ENCODE measurements at places on chromosomes 11 and 22. TPM values are rescaled to one million over a fixed set of nuclear protein-coding genes. Genes with fewer than 3 reads are reported as not detected.

SAA4 gene
- polyA plus RNA-seq = not detected

EIF4ENIF1 gene
- 8.1 TPM for polyA plus RNA-seq

GTSE1 gene
- 9.1 TPM for polyA plus RNA-seq

BBOX1 gene
- polyA plus RNA-seq = 2.1 TPM

OR4B1 gene
- not detected for polyA plus RNA-seq

UBASH3B gene
- 0.89 TPM for polyA plus RNA-seq

GRCh38 chr11:66860449-66860831 is 3.6 kb downstream of the LRFN4 start:
- no peak for DNase-seq

DNA sequence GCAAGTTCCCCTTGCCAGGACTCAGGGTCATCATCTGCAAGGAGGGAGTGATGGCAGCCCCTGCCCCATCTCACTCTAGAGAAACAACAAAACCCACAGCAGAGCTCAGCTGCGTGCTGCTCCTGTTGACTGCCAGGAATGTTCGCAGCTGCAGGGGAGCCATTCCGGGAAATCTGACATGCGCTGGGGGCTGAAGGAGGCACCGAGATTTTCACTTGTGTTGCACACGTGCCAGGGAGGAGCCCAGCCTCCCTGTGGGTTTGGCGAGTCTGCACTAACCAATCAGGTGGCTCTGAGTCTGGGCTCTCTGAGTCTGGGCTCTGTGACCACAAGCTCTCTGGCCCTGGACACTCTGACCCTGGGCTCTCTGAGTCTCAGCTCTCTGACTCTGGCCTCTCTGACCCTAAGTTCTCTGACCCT is 10.5 kb downstream of the FGF3 start:
- no peak for DNase-seq

DNA sequence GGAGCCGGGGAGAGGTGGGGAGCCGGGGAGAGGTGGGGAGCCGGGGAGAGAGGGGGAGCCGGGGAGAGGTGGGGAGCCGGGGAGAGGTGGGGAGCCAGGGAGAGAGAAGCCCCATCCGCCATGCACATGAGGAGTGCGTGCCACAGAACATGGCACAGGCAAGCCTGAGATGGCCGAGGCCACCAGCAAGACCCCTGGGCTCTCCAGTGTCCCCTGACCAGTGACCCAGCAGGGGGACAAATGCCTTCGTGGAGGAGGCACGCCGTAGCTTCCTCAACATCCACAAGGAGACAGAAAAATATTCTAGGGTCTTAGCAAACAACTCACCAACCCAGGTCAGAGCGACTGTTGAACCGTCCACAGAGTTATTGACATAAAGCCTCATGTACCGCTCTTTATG is 618.8 kb downstream of the TBC1D22A start:
- no peak for DNase-seq

GRCh38 chr11:98736833-98737232 is 283.9 kb upstream of the CNTN5 start:
- DNase-seq = no peak

DNA sequence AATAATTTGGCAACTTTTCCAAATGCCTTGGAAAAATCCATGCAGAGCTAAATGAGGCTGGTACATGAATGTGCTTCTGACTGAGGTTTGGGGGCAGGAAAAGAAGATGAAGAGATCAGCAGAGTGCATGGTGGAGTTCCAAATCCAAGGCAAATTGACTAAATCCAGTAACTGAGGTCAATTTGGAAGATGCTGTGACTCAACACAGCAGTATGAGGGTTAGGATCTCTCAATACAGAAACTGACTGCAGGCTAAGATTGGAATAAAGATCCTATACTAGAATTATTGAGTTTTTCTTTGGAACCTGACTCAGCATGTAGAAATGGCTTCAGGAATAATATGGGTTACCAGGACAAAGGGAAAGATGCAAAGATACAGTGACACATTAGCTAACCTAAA is 99.3 kb upstream of the FAT3 start:
- no peak for DNase-seq

- DNase-seq = no peak
These were observed 109.3 kb downstream of the LRRC32 start for GRCh38 chr11:76561245-76561644.

GRCh38 chr11:35420371-35420770 is 1.0 kb upstream of the SLC1A2 start:
- DNase-seq = no peak

GRCh38 chr11:103871923-103872551 is 164.4 kb upstream of the DDI1 start:
- no peak for DNase-seq

DNA sequence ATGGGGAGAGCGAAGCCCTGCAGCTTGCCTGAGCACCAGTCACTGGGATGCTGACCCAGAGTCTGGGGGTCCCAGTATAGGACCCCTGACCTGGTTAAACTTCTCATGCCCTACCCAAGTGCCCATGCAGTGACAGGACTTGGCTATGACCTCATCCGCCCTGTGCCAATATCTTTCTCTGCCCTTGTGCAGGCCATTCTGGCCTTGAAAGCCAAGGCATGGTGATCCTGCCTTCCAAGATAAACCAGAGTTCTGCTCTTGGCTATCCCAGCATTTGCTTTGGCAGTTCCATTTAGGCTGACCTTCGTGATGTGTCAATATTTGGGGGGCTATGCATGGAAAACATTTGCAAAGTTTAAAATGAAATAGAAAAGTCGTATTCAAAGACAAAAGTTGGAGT is 240.8 kb upstream of the MPPED2 start:
- DNase-seq = no peak

- DNase-seq = peak; percentile 44
These were observed 1.3 kb downstream of the EIF3M start for GRCh38 chr11:32584921-32585320.
